ENCODE measurements at places on chromosomes 12 and 14.

- H3K27ac ChIP-seq, result peak overlapping the region; percentile 54
- H3K4me1 ChIP-seq, result no peaks in the 10 kb centered on the region
- no peak overlapping the region for H3K4me3 ChIP-seq
- H3K36me3 ChIP-seq, result no peaks in the 10 kb centered on the region
- no peaks in the 10 kb centered on the region for H3K27me3 ChIP-seq
These were observed 1277.4 kb downstream of the LRFN5 start for GRCh38 chr14:42884100-42884499.

DNA sequence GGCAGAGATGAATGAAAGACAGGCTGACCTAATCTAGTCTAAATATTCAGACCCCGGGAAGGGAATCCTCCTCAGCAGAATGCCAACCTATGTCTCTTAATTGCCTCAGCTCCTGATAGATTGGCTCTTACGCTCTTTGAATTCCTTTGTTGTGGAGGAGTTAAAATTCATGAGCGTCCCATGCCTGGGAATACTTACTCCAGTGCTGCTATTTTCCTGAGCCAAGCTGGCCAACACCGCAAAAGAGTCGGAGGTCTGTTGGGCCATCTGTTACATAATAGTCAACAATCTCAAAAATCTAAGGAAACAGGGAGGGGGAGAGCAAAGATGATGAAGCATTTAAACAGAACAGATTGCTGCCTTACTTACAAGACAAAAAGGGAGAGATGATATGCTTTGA lies 182.8 kb downstream of the ASCL1 start:
- no peak overlapping the region for H3K27ac ChIP-seq
- H3K4me1 ChIP-seq, result no peaks in the 10 kb centered on the region
- H3K4me3 ChIP-seq, result no peak overlapping the region
- no peaks in the 10 kb centered on the region for H3K27me3 ChIP-seq
- DNase-seq, result no peak
- H3K36me3 ChIP-seq, result no peaks in the 10 kb centered on the region

- DNase-seq, result no peak
- H3K4me1 ChIP-seq, result peaks cover 5% of the 10 kb centered on the region
- no peaks in the 10 kb centered on the region for H3K27me3 ChIP-seq
- H3K36me3 ChIP-seq, result no peaks in the 10 kb centered on the region
- no peak overlapping the region for H3K4me3 ChIP-seq
These were observed 70.2 kb upstream of the SLC38A2 start for GRCh38 chr12:46442738-46443137.

DNA sequence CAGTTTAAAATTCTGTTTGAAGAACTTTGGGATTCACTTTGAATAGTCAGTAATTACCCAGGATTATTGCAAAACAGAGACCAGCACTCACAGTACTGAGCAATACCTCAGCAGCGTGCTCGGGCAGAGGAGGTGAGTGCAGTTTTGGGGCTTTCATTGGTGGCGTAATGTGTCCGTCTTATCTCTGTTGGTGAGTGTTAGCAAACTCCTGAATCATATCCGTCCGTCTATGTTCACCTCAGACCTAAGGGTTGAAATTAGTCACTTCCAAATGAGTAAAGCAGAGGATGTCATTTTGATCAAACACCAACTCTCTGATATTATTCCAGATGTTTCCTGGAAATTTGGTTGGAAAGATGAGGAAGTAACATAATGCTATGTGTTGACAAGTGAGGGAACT lies 82.8 kb downstream of the BORCS5 start:
- no peaks in the 10 kb centered on the region for H3K27me3 ChIP-seq
- peaks cover 8% of the 10 kb centered on the region for H3K4me1 ChIP-seq
- H3K36me3 ChIP-seq, result no peaks in the 10 kb centered on the region
- H3K4me3 ChIP-seq, result no peak overlapping the region
- no peak overlapping the region for H3K27ac ChIP-seq
- DNase-seq, result peak; percentile 79

DNA sequence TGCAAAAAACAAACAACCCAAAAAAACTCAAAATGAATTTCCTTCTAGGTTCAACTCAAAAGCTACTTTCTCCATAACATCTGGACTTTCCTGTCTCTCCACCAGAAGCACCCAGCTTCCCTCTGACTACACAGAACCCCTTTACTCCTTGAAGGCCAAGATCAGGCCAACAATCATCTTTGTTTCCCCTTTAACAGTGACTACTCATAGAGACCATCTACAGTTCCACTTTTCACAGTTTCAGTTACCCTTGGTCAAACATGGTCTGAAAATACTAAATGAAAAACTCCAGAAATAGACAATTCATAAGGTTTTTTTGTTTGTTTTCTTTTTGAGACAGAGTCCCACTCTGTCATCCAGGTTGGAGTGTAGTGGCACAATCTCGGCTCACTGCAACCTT lies 11.8 kb downstream of the GCH1 start:
- no peak overlapping the region for H3K4me3 ChIP-seq
- no peak overlapping the region for H3K27ac ChIP-seq
- H3K4me1 ChIP-seq, result no peaks in the 10 kb centered on the region
- H3K36me3 ChIP-seq, result no peaks in the 10 kb centered on the region
- DNase-seq, result no peak

- H3K27ac ChIP-seq, result no peak overlapping the region
- no peaks in the 10 kb centered on the region for H3K36me3 ChIP-seq
- H3K4me3 ChIP-seq, result no peak overlapping the region
- DNase-seq, result no peak
These were observed 257.3 kb downstream of the GRIN2B start for GRCh38 chr12:13724136-13724535.

Data from fibroblast of lung (primary cell).